ENCODE measurements at places on chromosomes 2 and 18.

DNA sequence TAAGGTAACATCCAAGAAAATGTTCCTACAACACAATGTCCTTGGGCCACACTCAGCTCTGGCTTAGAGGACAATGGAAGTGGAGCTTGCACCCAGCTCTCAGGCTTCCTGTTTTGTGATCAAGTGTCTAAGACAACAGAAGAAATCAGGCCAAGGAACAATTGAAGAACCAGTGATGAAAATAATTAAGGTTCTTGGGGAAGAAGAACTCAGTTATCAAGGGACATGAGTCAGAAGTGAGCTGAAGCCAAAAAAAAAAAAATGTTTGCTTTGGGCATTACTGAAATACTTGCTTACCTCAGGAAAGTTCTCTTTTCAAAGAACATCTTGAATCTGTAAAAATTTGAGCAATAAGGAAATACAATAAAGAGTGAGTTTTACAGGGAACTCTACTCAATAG lies 299.0 kb downstream of the FBXO15 start:
- no peak for DNase-seq

GRCh38 chr18:79629249-79629558 lies 50.4 kb upstream of the CTDP1 start:
- no peak for DNase-seq

- DNase-seq = no peak
Measured at GRCh38 chr2:89851583-89851905, 1160.1 kb downstream of the RPIA start.

- DNase-seq = no peak
Measured at GRCh38 chr2:218880102-218880858, at the start of gene WNT10A. Gene WNT10A, plus strand, starts transcription at chr2:218880852. Its CDS starts 144 bp downstream, at chr2:218880996.

- DNase-seq = no peak
Measured at GRCh38 chr18:44452346-44452745, 228.3 kb upstream of the SETBP1 start.

GRCh38 chr2:112062894-112063293 lies 7.8 kb downstream of the TMEM87B start:
- no peak for DNase-seq

- no peak for DNase-seq
Measured at GRCh38 chr18:73923866-73924265, 223.8 kb downstream of the FBXO15 start.

DNA sequence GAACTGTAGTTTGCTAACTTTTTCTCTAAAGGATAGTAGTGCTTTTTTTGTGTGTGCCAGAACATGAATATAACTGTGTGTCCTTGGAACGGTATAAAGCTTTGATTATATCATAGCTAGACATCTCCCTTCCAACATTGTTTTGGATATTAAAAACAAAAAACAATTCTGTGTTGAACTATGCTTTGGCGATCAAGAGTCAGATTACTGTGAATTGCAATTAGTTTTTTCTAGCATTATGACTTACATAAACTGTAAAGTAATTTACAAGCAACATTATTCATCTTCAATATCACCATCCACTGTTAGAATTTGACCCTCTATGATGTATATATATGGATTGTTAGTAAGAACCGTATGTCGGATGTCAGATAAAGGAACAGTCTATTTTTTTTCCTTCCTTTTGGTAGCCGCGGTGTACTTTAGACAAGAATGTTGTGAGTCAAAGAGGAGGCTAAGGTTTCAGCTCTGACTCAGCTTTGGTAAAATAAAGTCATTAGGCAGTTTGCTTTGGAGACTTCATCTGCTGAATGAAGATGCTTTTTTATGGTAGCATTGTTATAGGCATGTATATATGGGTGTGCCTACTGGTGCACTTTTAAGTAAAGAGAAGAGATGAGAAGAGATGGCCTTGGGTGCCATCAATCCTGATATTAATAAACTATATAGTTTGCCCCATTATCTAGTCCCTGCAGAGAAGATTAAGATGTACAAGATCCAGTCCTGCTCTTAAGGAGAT lies 76.4 kb downstream of the LTBP1 start:
- no peak for DNase-seq

DNA sequence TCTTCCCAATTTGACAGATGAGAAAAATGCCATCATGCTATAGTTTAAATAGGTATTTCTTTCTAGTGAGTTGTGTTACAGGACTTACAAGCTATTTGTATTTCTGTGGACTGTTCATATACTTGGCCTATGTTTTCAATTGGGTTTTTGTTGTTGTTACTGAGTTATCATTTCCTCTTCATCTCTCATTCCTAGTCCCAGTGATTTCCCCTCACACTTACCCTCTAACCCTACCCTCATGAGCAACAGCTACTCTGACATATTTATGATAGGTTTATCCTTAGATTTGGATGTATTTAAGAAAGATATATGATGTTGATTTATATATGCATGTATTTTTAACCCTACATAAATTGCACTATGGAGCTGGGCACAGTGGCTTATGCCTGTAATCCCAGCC lies 10.9 kb upstream of the PSD4 start:
- DNase-seq = no peak

GRCh38 chr2:181954538-181954883 lies 31.1 kb upstream of the PPP1R1C start:
- DNase-seq = no peak

DNA sequence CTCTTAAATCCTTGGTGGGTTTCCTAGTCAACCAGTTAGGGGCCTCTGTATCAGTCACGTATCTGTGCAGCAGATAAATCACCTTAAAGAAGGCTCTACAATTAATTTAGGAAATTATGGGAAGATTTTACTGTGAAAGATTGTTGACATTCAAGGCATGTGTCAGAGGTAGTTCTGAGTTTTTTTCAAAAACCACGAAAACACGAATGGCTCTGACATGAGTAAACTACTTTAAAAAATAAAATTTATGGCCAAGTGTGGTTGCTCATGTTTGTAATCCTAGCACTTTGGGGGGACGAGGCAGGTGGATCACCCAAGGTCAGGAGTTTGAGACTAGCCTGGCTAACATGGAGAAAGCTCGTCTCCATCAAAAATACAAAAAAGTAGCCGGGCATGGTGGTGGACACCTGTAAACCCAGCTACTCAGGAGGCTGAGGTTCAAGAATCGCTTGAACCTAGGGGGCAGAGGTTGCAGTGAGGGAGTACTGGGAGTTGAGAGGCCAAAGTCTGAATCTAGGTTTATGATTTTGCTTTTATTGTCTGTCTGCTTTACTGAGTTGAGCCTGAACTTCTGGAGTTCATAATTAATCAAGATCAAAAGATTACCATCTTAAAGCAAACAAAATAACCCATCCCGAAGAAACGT lies 77.1 kb downstream of the SPRED2 start:
- DNase-seq = no peak

GRCh38 chr2:7812231-7812995 lies 869.4 kb upstream of the ID2 start:
- no peak for DNase-seq

DNA sequence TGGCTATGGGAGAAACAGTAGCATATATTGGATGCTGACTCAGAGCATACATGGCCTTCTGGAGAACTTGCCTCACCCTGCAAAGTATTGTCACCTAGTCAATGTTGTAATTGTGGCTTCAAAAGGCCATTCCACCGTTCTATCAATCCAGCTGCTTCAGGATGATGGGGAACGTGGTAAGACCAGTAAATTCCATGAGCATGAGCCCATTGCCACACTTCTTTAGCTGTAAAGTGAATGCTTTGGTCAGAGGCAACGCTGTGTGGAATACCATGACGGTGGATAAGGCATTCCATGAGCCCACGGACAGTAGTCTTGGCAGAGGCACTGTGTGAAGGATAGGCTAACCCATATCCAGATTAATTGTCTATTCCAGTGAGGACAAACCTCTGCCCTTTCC lies 1300.1 kb upstream of the ACVR2A start:
- no peak for DNase-seq

DNA sequence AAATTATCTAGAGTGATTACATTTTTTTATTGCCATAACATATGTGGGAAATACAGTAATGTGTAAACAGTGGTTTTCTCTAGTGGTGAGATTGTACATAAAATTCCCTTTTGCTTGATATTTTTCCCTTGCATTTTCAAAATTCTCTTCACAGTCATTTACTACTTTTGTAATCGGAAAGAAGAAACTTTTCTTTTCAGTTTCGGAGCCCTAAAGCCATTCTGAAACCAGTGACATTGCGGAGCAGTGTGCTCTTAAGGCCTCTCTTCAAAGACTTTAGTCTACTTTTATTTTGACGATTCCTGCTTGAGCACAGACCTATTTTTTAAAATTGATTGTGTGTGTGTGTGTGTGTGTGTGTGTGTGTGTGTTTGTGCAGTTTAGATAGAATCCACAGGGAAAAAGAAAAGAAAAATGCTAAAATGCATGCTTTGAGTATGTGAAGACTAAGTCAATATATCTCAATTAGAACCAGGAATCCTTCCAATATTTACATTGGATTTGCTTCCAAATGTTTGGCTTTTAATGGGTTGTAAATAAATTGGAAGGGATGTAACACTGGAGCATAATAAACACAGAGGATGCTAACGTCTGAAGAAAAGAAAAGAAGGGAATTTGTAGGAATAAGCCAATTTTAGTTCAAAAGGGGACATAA lies 357.4 kb downstream of the RND3 start:
- DNase-seq = peak; percentile 7

- no peak for DNase-seq
Measured at GRCh38 chr2:181973171-181973783, 12.4 kb upstream of the PPP1R1C start.

GRCh38 chr2:151260573-151261230 lies 961 bp downstream of the RBM43 start:
- DNase-seq = no peak

DNA sequence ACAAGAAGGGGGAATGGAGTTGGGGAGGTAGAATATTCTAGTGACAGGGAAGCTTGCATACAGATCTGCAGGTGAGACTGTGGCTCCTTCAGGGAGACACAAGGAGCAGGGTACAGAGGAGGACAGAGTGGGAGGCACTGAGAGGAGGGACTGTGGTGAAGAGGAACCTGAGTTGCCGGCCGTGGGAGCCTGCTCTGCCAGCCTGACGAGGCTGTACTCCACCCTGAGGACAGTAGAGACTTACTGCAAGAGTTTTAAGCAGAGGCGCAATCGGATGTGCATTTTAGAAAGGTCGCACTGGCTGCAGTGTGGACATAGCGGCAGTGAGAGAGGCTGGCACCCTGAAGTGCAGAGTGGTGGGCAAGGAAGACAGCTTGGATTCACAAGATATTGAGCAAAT lies 185.8 kb downstream of the GFPT1 start:
- no peak for DNase-seq

DNA sequence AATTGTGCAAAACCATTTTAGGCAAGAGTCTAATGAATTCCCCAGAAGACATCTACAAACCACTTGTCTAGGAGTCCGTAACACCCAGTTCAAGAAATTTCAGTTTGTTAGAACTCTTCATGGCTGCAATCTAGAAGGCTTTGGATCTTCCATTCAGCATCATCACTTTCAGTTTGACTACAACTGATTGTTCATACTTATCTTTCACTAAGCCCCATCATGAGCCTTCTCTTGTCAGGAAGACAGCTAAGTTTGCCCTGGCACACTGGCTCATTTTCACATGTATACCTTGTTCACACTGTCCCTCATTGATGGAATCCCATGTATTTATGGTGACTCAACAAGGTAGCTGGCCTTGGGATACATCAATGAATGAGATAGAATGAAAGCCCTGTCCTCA lies 898.4 kb upstream of the CELF4 start:
- no peak for DNase-seq

- no peak for DNase-seq
Measured at GRCh38 chr18:61797696-61798590, 94.9 kb downstream of the RNF152 start.

GRCh38 chr2:45009928-45010701 lies 863 bp upstream of the SIX2 start:
- no peak for DNase-seq

- no peak for DNase-seq
Measured at GRCh38 chr2:85177031-85177824, 44.0 kb downstream of the TCF7L1 start.

GRCh38 chr2:113012436-113013335 lies 7.4 kb downstream of the IL36A start:
- DNase-seq = no peak

DNA sequence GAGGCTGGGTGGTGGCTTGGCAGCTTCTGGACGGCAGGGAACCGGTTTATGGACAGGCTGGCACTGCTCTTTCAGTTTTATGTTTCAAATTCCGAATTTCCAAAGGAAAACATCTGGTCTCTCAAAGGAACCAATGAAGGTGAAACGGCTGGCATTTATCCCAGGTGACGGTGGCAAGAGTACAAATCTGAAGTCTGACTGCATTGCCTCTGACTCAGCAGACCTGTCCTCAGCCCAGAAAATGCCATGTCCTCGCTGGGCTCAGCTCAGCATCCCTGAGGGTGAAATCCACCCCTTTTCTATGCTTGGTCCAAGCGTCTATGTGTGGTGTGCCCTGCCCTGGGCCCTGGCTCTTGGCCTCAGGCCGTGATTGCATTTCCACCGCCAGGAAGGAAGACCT lies 38.1 kb downstream of the NAPG start:
- DNase-seq = peak; percentile 5

GRCh38 chr2:102386867-102387541 lies 31.4 kb downstream of the IL18R1 start:
- no peak for DNase-seq

DNA sequence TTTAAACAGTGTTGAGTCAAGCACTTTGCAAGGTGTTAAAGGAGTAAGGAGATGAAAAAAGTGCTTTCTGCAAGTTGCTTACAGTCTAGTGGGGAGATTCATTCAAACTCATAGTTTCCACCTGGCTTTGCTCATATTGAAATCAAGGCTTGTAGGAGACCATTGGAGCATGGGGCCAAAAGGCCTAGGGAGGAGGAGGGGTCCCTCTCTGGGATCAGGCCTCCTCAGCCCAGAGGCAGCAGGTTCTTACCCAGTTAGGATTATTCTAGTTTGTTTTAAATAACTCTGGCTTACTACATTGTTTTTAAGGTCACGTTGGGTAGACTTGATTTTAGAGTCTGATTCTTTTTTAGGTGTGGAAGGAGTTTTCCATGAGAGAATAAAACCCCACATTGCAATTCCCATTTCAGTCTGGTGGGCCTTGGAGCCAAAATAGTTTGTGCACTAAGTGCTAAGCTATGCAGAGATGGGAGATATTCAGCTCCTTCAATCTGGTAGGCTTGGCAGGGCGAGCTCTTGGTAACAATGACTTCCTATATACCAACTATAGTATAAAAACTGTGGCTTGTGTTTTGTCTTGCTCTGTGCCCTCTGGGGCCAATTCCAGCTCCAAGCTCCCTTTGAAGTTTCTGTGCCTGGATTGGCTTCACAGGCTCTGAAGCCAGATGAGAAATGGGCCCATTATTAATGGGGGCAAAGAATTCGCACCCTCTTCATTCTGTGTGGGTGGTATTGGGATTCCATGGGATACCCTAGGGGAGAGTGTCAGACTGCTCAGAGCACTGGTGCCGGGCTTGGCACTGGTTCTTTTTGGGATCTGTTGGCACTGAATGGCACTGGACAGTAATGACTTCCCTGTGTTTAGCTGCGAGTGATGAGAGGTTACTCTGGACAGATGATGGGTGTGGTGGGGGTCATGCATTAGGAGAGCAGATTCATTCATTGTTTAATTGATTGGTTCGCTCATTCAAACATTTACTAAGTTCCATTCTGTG lies 301.1 kb downstream of the MYCN start:
- DNase-seq = no peak

GRCh38 chr2:233210843-233211547 lies 40.5 kb upstream of the ATG16L1 start:
- no peak for DNase-seq

- no peak for DNase-seq
Measured at GRCh38 chr2:232113821-232114220, 152.3 kb downstream of the DIS3L2 start.

GRCh38 chr2:109187711-109188495 lies 58.9 kb downstream of the SH3RF3 start:
- DNase-seq = no peak
